ENCODE measurements at places on chromosomes 1 and 21.

DNA sequence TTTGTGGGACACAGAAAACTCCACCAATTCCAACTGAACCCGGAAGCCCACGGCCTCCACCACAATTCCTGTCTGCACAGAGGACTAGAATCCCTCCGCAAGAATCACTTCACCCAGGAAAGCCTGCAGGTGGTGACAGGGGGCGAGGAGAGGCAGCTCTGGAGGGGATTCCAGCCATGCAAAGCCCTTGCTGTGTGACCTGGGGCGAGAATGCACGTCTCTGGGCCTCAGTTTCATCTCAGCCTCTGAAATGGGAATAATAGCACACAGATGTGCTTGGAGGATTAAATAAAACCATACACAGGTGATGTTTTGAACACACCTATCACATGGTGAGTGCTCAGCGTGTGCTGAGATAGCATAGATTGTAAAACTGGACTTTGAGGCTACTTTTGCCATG is 14.1 kb downstream of the FBXO2 start:
- no peak for DNase-seq

GRCh38 chr1:30525971-30526651 is 197.3 kb downstream of the MATN1 start:
- peak; percentile 90 for DNase-seq

DNA sequence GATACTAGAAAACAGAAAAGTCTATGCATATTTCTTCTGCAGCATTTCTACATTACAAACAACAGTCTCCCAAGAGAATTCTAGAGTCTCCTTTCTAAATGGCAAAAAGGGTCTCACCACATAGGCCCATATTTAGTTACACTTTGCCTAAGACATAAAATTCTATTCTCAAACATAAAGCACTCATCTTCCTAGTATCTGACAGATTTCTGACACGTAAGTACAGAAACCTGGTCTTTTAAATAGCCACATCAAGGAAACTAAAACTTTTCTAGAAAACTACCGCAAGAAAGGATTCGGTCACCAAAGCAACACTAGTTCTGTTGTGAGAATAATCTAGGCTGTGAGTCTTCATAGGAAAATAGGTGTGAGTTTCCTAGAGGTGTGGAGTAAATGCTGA is 33.6 kb upstream of the CTSK start:
- no peak for DNase-seq

DNA sequence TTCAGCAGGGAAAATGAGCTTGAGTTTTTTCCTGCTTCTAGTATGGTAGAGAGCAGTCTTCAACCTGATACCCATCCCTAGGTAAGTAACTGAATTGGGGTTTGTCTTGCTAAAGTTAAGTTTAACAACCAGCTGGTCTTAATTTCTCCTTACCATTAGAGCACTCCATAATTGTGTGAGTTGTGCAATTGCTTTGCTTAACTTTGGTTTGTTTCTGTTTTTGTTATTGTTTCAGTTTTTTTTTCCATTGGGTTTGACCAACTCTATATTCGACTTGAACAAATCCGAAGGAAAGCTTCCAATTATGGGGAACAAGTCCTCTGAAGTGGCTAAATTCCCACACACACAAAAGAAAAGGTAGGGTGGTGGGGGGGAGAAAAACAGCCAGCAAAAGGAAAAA is 641.1 kb downstream of the PLA2G4A start:
- no peak for DNase-seq

DNA sequence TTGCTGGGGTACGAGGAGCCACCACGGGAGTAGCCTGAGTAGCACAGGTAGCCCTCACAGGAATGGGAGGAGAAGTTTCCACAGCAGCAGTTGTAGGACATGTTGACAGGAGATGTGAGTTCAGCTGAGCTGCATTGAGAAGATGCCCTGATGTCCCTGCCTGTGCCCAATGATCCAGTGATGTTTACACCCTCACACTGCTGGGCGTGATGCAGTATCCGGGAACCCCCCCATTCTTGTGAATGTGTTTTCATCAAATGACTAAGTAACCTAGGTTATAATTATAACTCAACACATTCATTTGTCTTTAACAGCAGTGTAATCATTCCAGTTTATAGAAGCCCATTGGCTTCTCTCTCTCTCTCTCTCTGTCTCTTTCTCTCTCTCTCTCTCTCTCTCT is at the start of gene KRTAP23-1:
KRTAP23-1 (minus strand) TSS at position 101 of the 400 bp plus-strand sequence; CDS start at position 101, 0 bp downstream.
- no peak for DNase-seq

- DNase-seq = no peak
Measured at GRCh38 chr1:193979219-193979618, 792.8 kb upstream of the B3GALT2 start.

DNA sequence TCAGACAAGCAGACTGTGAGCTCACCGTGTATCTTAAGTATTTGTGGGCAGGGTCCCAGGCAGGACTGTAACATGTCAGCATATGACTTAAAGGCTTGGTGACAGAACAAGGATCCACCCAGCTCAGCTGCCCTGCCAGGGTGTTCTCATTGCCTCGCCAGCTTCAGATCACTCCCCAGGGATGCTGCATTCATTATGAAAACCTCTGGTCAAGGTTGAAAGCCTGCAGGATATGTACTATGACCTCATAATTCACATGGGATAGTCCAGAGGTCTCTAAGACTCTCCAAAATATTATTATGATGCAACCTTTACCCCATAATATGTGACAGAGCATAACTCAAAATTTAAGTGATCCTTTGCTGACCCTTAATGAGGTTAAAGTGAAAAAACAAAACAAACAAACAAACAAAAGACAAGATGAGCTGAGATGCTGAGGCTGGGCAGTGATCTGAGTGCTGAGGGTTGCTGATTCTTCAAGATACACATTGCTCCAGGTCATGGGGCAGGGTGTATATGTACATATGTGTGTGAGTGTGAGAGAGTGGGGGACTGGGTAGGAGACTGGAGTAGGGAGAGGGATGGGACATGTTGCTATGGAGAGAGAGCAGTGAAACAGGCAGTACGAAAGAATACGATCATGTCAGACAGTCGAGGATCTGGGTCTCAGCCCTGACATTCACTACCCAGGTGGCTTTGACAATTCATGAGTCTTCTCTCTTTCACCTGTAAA is 98.8 kb upstream of the DUSP10 start:
- DNase-seq = no peak

GRCh38 chr1:48923116-48923515 is 146.4 kb upstream of the BEND5 start:
- no peak for DNase-seq

DNA sequence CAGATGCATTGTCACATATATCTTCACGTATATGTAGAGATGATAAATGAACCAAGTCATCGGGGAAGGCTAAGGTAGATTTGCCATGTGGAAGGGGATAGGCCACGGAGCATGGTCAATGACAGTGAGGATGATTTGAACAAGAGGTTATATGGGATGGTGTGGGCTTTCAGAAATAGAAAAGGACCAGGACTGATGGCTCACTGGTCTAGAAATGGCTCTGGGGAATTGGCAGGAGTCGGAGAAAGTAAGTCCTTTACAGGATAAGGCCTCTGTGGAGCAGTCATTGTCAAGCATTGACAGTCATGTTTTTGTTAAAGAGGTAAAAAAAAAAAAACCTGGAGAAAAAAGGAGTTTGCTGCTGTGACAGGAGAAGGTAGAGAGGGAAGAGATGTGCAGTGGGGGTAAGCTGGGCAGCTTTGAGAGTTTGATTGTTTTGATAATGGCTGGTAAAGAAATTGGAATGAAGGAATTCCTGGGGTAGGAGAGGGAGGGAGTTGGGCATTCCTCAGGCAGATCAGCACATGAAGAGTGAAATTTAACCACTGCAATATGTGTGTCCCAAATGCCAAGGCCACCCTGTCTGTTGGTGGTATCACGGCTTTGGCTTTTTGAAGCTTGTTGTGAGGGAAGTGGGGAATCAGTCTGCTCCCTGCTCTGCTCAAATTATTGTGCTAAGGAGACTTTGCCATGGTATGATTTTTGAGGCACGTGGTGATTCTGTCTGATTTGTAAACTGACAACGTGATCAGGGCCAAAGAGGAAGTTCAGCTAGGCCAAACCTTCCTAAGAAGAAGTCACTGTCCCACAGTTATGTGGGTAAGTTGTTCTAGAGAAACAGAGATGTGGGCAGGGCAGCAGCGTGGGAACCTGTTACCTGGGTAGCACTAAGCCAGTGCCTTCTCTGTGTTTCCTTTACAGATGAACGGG is 26.0 kb downstream of the MACF1 start:
- no peak for DNase-seq

GRCh38 chr1:45499415-45499769 is 481 bp downstream of the CCDC163 start:
- DNase-seq = no peak

- DNase-seq = no peak
Measured at GRCh38 chr1:117359561-117360289, 7.5 kb upstream of the MAN1A2 start.

GRCh38 chr1:27971674-27972073 is 11.9 kb downstream of the XKR8 start:
- DNase-seq = no peak

GRCh38 chr21:14554948-14555347 is 8.8 kb upstream of the SAMSN1 start:
- DNase-seq = no peak

DNA sequence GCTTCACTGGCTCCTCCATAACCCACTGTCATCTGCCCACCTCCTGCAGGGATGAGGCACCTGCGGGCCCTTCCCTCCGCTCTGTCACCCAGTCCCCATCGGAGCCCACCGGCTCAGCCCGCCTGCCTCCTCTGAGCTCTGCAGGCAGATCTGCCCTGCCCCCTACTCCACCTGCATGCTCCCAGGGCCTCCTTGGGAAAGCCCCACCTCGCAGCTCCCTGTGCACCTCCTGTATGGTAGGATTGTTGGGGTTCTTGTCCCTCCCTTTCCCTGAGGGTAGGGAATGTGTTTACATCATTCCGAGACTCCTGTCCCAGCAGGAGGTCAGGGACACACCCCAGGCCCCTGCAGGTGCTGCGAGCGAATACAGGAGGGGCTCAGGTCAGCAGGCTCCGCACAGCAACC is 50.5 kb downstream of the SIK1 start:
- no peak for DNase-seq

DNA sequence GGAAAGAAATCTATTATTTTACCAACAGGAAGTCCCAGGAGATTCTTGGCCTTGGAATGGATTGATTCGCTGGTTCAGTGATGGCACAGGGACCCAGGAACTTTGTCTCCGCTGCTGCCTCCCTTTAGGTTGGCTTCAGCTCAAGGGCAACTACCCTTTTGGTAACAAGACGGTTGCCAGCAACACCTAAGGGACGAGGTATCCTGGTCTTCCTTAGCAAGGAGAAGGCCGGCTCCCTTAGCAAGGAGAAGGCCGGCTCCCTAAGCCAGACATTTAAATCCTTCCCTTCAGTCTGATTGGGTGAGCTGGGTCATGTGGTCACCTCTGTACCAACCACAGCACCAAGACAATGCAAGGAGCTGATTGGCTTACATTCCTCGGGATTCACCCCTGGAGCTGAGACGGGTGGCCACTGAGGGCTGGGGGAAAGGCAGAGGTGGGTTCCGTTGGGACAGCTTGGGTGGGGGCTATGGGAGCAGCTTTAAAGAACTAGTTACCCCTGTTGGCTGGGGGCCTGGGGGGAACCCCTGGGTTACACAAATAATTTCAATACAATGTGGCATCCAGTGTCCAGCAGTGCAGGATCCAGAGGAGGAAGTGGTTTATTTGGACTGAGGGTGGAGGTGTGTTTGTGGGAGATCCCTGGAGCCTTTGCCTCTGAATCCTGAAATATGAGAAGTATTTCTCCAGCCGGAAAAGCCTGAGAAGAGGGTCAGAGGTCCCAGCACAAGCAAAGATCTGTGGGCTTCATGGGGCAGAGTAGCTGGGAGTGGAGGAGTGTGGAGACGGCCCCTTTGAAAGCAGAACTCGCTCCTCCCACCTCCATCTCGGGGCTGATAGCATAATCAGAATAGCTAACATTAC is 20.7 kb upstream of the CLIC4 start:
- DNase-seq = no peak

- no peak for DNase-seq
Measured at GRCh38 chr1:81756872-81757271, 43.9 kb upstream of the ADGRL2 start.

DNA sequence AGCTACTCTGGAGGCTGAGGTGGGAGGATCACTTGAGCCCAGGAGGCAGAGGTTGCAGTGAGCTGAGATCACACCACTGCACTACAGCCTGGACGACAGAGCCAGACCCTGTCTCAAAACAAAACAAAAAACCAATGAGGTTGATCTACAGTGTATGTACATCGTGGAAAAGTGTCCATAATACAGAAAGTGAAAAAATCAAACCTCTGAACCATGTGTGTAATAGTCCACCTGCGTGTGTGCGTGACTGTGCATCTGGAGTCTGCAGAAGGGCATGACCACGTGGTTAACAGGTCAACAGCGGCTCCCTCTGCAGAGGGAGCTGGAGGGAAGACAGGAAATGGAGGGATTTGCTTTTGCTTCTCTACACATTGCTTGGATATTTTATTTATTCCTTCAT is 32.4 kb upstream of the ENO1 start:
- no peak for DNase-seq

DNA sequence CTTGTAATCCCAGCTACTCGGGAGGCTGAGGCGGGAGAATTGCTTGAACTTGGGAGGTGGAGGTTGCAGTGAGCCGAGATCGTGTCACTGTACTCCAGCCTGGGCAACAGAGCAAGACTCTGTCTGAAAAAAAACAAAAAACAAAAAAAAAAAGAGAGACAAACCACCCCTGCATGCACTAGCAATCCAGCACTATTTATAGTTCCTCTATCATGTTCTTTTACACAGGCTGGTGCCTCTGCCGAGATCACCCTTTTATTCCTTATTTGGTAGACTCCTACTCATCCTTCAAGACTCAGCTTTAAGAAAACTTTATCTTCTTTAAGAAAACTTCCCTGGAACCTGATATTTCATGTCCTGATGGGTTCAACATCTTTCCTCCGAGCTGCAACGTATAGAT is 10.8 kb downstream of the FMO5 start:
- no peak for DNase-seq

DNA sequence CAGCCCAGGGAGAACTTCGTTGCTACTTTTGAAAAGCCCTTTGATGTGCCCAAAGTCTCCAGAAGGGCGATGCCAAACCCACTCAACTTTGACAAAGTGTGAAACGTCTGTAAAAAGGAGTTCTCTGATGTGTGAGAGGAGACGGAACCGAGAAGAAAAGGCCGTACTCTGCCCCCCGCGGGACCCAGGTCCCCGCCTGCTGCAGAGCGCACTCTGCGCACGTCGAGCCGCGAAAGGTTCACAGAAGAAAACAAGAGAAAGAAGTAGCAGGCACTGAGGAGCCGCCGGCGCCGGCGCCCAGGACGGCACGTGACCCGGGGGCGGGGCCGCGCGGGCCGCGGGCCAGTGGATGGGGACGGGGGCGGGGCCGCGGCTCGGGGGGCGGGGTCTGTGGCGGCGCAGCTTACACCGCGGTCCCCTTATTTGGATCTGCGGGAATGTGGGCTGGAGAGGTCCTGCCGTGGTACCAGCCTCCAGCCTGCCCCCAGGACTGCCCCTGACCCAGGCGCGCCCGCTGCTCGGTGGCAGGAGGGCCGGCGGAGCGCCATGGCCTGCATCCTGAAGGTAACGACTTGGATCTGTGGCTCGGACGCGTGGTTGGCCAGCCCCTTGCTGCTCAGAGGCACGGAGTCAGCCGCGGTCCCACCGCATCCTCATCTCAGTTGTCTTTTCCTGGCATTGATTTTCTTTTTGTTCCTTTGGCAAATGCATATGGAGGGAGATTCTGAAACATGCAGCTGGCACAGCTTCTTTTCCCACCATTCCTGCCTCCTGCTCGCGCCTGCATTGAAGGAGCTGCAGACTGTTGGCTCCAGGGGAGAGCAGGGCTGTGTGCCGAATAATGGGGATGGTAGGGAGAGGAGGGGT is at the start of gene ST6GALNAC3:
ST6GALNAC3 (plus strand) TSS at position 426 of the 867 bp plus-strand sequence.
- no peak for DNase-seq

- no peak for DNase-seq
Measured at GRCh38 chr1:161258439-161259344, at the start of gene PCP4L1. PCP4L1 (plus strand) TSS chr1:161258745; CDS start chr1:161258975, 230 bp downstream.

GRCh38 chr1:68889471-68889870 is 392.6 kb upstream of the DEPDC1 start:
- DNase-seq = no peak
